ENCODE measurements at places on chromosomes 6 and 20.

DNA sequence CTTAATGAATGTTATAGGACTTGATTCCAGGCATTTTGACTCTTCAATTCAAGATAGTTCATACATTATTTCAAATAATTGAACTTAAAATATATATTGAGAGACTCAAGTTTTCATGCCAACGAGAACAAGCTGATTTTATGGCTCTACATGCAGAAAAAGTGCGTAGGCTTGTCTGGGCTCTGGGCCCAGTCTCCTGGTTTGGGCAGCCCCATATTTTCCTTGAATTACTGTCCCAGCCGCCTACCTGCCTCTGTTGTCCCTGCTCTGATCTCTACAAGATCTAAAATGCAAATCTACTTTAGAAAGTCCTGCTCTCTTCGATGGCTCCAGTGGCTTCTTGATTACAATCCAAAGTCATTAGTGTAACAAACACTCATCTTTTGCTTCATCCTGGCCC lies 537.4 kb upstream of the CHD6 start:
- no peak for DNase-seq

DNA sequence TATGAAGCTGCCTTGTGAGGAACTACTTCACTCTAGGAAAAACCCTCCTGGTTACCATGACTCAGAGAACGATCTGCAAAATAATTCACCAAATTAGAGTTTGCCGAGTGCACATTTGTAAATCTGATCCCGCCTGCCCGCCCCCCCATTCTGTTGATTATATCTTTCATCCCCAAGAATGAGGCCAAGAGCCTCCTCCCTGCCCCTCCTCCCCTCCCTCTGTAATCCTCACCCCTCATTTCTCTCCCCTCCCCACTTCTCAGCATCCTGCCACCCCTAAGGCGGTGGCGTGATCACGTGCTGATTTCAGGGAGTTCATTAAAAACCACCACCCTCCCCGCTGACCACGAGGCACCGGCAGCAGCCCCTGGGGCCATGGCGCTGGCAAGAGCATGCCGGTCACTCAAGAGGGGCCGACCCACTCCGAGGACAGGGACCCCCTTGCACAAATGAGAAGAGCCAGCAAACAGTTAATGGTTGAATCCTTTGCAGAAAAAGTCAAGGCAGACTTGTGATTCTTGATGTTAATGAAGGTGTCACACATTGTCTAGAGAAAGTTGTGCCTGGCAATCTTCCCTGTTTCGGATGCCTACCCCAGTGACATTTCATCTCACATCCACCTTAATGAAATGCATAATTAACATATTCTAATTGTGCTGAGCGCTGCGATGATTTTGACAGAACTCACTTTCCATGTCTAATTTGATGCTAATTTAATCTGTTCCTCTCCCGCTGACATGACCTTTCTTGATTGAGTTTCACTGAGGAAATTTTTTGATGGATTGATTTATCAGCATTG lies 247.9 kb downstream of the ZNF217 start:
- DNase-seq: no peak

GRCh38 chr20:9302091-9302462 lies 212.3 kb upstream of the LAMP5 start:
- no peak for DNase-seq

DNA sequence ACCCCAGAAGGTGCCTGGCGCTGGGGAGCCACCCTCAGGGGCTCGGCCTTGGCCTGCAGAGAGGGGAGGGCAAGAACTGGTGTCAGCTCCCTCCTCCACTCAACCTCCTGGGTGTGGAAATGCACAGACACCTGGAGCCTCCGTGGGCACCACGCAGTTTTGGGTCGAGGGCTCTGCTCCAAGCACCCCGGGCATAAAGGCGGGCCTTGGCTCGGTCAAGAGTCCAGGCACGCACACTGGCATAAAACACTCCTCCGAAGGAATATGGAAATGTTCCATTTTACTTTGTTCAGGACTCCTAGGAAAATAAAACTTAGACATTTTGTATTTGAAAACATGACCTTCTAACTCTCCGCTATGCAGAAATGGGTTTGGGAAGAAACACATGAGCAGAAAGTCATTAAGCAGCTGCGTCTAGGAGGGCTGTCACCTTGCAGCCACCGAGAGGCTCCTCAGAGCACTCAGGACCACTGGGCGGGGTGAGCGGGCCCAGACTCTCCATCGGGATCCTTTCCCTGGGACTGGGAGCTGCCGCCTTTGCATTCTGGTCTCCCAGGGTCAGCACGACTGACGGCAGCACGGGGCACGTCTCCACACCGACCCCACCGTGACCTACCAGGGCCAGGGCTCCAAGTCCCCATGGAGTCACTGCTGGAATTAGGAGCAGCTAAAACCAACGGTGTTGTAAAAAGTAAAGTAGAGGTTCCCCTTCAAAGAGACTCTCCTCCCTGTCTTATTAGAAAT lies 46.0 kb upstream of the DACT2 start:
- DNase-seq: no peak

Data from prostate gland (tissue), 2 donors.